ENCODE measurements at places on chromosomes 2 and 18. TPM values are rescaled to one million over a fixed set of nuclear protein-coding genes. Genes with fewer than 3 reads are reported as not detected.

- H3K36me3 ChIP-seq: no peaks in the 10 kb centered on the region
- no peak for DNase-seq
- H3K4me1 ChIP-seq: no peaks in the 10 kb centered on the region
These were observed 133.2 kb downstream of the COL4A4 start for GRCh38 chr2:227030789-227031188.

GRCh38 chr2:43135583-43135982 lies 90.8 kb downstream of the ZFP36L2 start:
- H3K27ac ChIP-seq: peak overlapping the region; percentile 95
- peaks cover 12% of the 10 kb centered on the region for H3K36me3 ChIP-seq
- H3K4me3 ChIP-seq: peak overlapping the region; percentile 64
- DNase-seq: peak; percentile 16

DNA sequence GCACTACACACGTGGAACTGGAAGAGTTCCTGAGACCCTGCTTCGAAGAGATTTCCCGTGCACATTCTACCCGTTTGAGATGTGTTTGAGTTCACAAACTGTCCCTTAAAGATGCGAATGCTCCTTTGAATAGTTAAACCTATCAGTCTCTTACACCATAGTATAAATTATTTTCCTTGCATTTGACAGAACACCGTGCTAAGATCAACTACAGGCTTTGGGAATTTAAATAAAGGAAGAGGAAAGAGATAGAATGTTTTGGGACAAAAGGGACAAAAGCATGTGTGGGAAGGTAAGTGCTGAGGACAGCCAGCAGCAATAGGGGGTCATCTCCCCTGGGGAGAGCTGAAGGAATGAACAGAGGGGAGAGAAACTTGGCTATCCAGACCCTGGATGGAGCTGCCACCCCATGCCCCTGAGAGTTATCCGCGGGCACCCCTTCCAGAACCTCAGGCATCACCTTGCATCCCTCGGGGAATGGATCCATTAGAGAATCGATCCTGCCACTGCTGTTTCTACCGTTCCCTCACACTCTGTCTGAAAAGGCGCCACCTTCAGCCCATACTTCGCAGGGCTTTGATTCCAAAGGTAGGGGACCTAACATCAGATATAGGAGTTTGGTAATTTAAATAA lies 888 bp upstream of the ADCY3 start:
- peak overlapping the region; percentile 68 for H3K4me3 ChIP-seq
- peak overlapping the region; percentile 58 for H3K27ac ChIP-seq
- peak; percentile 52 for DNase-seq
- H3K27me3 ChIP-seq: peaks cover 1% of the 10 kb centered on the region
- H3K4me1 ChIP-seq: peaks cover 33% of the 10 kb centered on the region

HAAO gene
- total RNA-seq: 0.86 TPM

TUBA3E gene
- total RNA-seq: not detected

CCDC148 gene
- total RNA-seq: 0.26 TPM

GREB1L gene
- not detected for total RNA-seq

LAMA1 gene
- not detected for total RNA-seq

DNER gene
- not detected for total RNA-seq
